ENCODE measurements at places on chromosomes 13 and 19. TPM values are rescaled to one million over a fixed set of nuclear protein-coding genes. Genes with fewer than 3 reads are reported as not detected.
A peak's percentile ranks its signal among the peaks of the same experiment; 100 is the strongest.

DNA sequence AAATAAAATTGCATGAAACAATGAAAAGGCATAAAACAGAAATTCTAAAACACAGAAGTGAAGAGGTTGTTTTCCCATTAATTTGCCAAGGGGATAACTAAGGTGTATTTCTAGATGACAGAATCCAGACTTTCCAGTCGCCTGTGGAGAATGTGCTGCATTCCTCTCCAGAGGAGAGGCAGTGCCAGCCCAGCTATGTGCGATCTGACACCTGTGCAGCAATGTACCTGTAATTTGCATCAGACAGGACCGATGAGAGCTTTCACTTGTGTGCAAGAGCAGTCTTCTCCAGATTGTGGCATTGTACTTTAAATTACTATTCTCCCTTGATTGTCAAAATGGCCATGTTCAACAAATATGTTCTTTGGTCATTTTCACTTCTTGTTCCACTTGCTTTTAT is 1037.9 kb downstream of the EFNB2 start:
- no peak for DNase-seq

- no peak for DNase-seq
Measured at GRCh38 chr13:36001561-36001960, 129.6 kb downstream of the DCLK1 start.

DNA sequence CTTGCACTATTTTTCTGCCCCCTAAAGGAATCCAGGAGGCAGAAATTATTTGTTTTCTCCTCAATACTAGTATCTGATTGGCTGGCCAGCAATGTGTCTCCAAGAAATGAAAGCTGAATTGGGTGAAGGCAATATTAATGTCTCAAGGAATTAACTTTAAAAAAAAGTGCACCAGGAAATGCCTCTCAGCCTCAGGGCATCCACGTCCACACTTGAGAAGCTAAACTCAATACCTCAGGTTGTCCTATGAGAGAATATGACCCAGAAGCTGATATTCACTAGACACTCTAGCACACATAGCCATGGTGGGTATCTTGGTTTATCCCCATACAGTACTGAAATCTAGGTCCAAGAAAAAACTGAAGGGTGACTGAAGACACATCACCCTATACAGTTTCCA is 2.1 kb downstream of the ZNF91 start:
- no peak for DNase-seq

DNA sequence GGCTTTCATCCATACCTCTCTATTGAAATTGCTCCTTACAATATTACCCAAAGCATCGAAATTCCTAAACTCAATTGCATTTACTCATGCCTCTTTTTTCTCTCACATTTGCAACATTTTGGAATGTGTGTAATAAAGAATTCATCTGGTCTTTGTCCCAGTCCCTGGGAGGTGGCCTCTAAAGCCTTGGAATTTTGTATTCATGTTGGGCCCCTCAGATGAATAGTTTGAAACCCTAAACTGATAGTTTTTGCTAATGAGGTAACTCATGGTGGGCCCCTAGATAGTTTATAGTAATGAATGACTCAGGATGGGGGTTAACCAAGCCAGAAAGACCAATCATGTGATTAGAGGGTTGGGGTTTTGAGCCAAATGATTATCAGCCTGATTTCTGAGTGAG is 490.4 kb downstream of the DIAPH3 start:
- no peak for DNase-seq

- no peak for DNase-seq
Measured at GRCh38 chr13:26052337-26052736, 521 bp upstream of the SHISA2 start.

GRCh38 chr13:20264271-20265018 is 32.3 kb upstream of the GJB6 start:
- no peak for DNase-seq

DNA sequence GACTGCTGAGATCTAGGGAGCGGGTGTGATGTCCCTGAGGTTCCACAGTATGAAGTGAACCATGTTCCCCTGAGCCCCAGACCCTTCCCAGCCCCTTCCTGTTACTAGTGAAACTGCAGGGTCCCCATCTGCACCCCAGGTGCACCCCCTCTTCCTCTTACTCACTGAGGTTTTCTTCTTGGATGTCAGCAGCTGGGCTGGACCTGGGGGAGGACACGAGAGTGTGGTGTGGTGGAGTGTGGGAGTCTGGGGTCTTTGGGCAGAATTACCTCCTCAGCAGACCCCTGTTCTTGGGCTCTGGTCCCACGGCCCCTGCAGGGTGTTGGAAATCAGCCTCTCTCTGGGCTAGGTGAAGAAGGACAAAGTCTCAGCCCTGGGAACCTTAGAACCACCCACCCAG is 3.3 kb upstream of the LILRA6 start:
- no peak for DNase-seq

DNA sequence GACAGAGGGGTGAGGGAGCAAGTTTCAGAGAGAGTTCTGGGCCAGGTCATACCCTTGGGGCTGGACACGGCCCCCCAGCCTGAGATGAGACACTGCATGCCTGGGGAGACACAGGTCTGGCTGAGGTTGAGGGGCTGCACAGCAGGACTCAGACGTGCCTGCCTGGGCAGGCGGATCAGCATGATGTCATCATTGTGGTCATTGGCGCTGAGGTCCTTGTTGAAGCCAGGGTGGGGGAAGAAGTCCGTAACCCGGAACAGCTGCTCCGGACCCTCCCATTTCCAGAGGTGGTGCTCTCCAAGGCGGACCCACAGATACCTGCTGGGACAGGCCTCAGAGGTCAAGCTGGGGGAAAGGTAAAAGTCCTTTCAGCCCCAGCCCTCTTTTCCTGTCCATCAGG is 5.0 kb upstream of the KLK8 start:
- no peak for DNase-seq

- DNase-seq, result no peak
Measured at GRCh38 chr19:15421721-15422260, 3.0 kb upstream of the AKAP8L start.

GRCh38 chr19:38425222-38425809 is 703 bp downstream of the RASGRP4 start:
- no peak for DNase-seq

DNA sequence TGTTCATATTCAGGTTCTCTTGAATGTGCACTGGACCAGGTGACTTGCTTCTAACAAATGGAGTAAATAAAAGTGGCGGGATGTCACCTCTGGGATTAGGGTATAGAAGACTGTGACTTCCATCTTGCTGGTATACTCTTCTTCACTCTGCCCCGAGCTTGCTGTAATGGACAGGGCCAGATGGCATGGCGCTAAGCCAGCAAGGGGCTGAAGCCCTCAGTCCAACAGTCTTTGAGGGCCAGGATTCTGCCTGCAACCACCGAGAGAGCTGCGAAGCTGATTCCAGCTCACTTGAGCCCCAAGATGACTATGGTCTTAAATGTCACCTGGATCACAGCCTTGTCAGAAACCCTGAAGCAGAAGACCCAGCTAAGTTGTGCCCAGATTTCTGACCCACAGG is 600.0 kb downstream of the FGF9 start:
- no peak for DNase-seq

DNA sequence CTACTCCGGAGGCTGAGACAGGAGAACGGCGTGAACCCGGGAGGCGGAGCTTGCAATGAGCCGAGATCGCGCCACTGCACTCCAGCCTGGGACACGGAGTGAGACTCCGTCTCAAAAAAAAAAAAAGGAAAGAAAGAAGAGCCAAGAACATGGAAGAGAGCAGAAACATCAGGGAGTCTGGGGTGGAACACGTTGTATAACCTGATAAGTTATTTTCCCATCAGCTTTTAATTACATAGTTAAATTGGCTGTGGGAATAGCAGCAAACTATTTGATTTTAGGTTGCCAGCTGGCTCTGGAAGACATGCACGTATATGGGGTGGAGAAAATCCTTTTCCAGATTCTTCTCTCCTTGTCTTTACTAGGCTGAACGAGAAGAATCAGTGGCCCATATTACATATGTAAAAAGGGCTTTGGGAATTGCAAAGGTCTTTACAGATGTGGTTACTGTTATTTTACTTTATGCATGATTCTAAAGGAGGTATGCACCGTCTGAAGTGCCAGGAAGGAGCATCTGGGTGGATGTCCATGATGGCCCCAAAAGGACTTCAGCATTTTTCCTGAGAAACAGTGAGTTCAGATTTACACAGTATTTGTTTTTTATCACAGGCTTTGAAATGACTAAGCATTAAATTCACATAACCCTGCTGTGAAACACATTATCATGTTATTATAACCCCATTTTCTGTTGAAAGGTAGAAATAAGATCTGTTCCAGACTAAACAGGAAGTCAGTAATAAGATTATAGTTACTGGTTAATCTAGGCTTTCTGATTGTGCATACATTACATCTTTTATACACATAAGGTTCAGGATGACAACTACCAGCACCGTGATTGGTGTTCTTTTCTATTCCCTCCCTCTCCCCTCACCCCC is 4.6 kb upstream of the NAA16 start:
- DNase-seq, result no peak

- no peak for DNase-seq
Measured at GRCh38 chr19:400976-401865, 7.7 kb downstream of the C2CD4C start.

GRCh38 chr13:32427852-32428580 is at the start of gene N4BP2L1:
N4BP2L1 (minus strand) TSS chr13:32428130; CDS start chr13:32428082, 48 bp downstream.
- DNase-seq, result peak; percentile 70

DNA sequence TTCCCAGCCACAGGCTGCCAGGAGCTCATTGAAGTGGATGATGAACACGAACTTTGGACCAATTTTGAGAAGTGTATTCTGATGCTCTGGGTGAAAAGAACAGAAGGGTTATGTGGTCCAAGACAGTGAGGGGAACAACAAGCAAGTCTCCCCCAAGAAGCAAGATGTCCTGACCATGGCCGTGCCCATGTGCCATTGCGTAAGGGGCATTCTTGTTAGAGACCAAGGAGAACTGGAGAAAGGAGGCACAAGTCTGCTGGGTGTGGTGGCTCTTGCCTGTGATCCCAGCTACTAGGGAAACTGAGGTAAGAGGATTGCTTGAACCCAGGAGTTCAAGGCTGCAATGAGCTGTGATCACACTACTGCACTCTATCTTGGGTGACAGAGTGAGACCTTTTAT is 27.0 kb upstream of the UBAC2 start:
- DNase-seq, result no peak

- DNase-seq, result no peak
Measured at GRCh38 chr19:30656520-30657100, 284.4 kb downstream of the ZNF536 start.

GRCh38 chr13:112828082-112828699 is 138.4 kb downstream of the ATP11A start:
- no peak for DNase-seq

DNA sequence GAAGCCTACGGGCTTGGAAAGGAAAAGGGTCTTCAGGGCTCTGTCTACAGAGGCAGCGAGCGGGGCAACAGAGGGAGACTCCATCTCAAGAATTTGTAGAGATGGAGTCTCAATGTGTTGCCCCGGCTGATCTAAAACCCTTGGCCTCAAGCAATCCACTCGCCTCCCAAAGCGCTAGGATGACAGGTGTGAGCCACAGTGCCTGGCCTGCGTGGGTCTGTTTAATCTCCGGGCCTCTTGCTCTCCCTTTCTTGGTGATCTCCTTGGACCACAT is 8.1 kb downstream of the RPS9 start:
- no peak for DNase-seq

GRCh38 chr19:15398501-15399233 is 19.1 kb upstream of the AKAP8 start:
- no peak for DNase-seq

LILRA5 gene
- polyA plus RNA-seq, result 1.2 TPM

DENND1C gene
- 37.5 TPM for polyA plus RNA-seq

CEACAM6 gene
- 0.34 TPM for polyA plus RNA-seq

PLVAP gene
- polyA plus RNA-seq, result 182 TPM

MIR17HG gene
- 4.6 TPM for polyA plus RNA-seq

ZNF548 gene
- 18.0 TPM for polyA plus RNA-seq
